ENCODE measurements at places on chromosomes 1 and 21. TPM values are rescaled to one million over a fixed set of nuclear protein-coding genes. Genes with fewer than 3 reads are reported as not detected.

Gene MAN1C1
- 6.3 TPM for total RNA-seq

Gene MXRA8
- total RNA-seq = 3.2 TPM

Gene STIL
- total RNA-seq = 20.5 TPM

Gene ZFP69B
- total RNA-seq = 0.79 TPM

Gene ARHGAP30
- 8.9 TPM for total RNA-seq

Gene SPTA1
- 542 TPM for total RNA-seq

Gene SMIM1
- total RNA-seq = 82.9 TPM

Gene HNRNPCL4
- not detected for total RNA-seq

Gene ATP13A2
- 12.2 TPM for total RNA-seq

Gene AIRE
- total RNA-seq = 0.05 TPM

Gene TLR5
- total RNA-seq = 2.4 TPM

Measured in liver (tissue), 10 donors.